ENCODE measurements at places on chromosomes 5 and 9.

DNA sequence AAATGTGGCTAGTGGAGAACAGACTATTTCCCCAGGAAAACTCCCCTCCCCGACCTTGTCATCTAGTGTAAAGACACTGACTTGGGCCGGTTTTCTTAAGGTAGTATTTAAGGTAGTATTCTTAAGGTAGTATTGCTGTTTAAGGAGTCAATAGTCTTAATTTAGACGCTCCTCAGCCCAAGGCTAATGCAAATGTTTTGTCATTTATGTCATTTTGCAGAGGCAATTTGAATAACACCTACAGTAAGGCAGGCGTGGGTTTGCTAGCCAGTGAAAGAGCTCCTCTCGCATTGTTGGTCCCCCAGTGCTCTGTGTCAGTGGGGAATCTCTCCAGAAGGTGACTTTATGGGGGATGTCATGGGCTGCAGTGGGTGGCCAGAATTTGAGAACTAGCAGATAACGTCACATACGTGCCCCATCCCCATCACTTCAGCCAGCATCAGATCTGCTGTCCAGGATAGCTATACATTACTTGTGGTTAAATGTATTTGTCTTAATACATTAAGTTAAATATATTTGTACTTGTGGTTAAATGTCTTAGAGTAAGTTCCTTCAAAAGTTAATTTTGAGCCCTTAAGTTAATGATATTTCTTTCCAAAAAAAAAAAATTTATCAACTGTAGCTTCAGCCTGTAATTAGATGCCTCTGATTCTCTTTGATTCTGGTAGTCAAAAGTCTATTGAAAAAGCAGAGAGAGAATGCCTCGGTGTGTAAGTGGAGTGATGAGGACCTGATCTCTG, 2.6 kb downstream of the PPP1R26 start:
- no peak for DNase-seq

DNA sequence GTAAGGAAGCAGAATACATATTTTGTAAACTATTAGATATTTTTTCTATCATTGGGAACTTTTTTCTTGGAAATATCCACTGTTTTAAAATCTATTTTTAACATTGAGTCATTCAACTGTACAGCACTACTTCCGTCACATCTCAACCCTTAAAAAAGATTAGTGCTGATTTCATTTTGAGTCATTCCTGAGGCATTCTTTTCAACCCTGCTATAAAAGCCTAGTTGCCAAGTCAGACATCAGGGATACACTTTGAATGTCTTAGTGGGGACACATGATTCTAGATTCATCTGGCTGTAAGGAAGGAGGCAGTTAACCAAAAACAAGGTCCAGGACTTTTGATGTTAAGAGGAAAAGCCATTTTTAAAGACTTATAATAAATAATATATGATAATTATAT, 160.9 kb downstream of the GIN1 start:
- no peak for DNase-seq

GRCh38 chr5:71013575-71013974, 11.6 kb downstream of the NAIP start:
- DNase-seq, result no peak

- DNase-seq, result no peak
Observed at GRCh38 chr9:81073821-81074220, 615.5 kb downstream of the TLE1 start.

DNA sequence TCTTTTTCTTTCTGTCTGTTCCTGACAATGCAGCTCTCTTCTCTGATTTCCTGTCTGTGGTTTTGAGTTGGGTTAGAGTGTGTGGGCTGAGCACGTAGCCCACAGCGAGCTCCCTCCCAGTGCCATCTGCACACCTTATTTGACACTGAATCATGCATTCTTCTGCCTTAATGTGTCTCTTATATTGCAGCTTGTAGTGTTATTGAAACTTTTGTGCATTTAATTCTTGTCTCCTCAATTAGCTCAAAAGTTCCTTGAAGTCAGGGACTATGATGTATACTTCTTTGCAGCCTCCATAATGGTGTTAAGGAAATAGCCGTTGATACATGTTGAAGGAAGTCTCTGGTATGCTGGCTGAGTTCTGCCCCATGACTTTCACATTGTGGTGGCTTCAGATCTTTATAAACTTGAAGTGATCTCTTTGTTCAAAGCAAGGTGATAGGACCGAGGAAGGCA, 576.2 kb upstream of the CLINT1 start:
- DNase-seq, result no peak

- no peak for DNase-seq
Observed at GRCh38 chr5:145510324-145510723, 324.8 kb downstream of the PRELID2 start.

DNA sequence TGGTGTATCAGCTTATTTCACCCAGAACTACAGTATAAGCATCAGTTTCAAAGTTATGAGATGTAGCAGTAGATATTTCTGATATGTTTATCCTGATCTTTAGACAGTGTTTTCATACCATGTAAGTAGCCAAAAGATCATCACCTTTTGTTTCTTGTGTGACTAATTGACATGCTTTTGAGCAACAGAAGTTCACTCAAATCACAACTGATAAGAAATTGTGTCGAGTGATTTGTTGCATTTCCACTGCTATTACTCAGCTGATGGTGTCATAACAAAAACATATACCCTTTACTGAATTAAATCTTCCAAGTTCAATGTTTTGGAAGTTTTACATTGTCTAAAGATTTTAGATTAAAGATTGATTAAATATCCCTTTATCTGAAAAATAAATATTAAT, 324.5 kb downstream of the TUSC1 start:
- no peak for DNase-seq

- DNase-seq, result no peak
Observed at GRCh38 chr5:134008266-134008749, 3.5 kb upstream of the VDAC1 start.

GRCh38 chr5:74762599-74762998, 4.3 kb downstream of the GFM2 start:
- no peak for DNase-seq

GRCh38 chr5:144503123-144503522, 332.4 kb downstream of the KCTD16 start:
- DNase-seq, result no peak

- no peak for DNase-seq
Observed at GRCh38 chr9:129720181-129720864, 32.5 kb downstream of the PTGES start.

DNA sequence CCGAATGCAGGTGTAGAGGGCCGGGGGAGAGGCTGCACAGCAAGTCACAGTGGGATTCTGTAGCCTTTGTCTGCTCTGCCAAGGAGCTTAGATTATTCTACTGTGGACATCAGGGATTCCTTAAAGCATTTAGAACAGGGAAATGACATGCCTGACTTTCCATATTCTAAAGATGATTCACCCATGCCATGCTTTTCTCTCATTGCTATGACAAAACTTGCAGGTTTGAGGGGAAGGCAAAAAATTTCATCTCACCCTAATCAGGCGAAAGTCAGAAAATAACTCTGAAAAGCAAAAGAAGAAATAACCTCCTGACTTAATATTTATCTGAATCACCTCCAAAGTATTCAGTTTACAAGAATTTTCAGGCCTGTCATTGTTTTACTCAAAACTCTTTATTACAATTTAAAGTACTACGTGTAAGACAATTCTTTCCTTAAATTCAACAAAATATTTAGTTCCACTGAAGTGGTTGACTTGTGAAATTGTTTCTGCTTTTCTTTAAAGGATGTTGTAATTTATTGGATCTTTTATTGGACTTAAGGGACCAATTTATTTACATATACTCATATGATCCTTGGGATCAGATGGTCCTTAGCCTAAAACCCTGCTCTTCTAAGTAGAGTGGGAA, 30.0 kb upstream of the GAS1 start:
- DNase-seq, result no peak

DNA sequence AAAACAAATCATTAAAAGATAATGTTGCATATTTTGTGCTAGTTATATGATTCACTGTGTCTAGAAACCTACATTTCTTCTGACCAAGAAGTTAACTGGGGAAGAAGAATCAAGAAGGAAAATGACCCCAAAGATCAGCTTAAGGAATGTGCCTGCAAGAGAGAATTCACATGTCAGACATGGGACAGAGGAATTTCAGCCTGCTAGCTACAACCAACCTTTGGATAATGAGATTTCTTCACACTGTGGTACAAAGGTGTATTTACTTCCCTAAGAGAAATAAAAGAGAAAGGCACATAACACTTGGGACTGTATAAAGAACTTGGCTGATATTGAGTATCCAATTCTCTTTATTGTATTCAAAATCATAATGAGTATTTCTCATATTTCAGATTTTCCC, 39.6 kb upstream of the ELL2 start:
- no peak for DNase-seq

- no peak for DNase-seq
Observed at GRCh38 chr5:116442931-116443551, 131.6 kb downstream of the SEMA6A start.

DNA sequence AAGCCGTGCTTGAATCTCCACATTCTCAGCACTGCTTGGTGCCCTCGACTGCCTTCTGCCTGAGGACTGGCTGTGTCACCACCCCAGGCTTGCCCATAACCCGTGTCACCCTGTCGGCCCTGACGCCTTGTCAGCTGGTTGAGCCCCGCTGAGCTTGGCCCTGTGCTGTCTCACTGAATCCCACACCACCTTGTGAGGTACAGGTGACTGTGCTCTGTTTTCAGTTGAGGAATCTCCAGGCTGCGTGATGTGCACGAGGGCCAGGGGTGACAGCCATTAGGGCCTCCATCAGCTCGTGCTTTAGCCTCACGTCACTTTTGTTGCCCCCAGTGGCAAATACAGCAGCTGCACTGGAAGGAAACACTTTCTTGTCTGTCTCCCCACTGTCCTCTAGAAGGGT, 90.7 kb downstream of the CACNA1B start:
- no peak for DNase-seq

- no peak for DNase-seq
Observed at GRCh38 chr9:7691909-7692308, 107.7 kb downstream of the DMAC1 start.

- DNase-seq, result no peak
Observed at GRCh38 chr5:180157866-180158265, 51.1 kb downstream of the RASGEF1C start.

DNA sequence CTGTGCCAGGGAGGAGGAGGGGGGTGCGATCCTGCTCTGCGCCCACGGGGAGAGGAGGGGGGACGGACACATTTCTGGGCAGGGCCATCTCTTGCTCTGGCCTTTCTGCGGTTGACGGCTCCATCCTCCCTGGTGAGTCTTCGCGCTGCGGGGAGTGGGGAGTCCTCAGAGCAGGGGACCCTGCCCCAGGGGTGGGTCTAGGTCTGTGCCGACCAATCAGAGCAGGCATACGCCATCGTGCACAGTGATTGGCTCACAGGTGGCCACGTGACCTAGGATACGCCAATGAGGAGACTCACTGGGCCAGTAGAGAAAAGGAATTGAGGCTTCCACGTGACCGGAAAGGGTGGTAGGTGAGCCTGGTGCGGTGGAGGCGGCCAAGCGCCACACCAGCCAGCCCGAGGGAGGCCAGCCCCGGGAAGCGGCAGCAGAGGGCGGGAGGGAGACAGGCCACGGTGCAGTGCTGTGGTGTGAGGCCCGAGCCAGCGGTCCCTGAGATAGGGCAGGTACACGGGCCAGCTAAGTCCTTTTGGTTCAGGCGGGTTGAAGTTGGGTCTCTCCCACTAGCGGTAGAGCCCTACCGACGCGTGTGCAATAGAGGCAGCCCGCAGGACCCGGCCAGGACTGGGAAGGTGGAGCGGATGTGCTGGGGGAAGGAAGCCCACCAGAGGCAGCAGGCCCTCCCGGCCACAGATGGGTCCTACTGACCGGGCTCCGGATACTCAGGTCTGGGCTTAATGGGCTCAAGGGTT, 65.2 kb upstream of the RNF130 start:
- DNase-seq, result no peak

All from CD4-positive, alpha-beta T cell treated with Interleukin-15 for 1 hour (primary cell).